ENCODE measurements at places on chromosomes 6 and 20. TPM values are rescaled to one million over a fixed set of nuclear protein-coding genes. Genes with fewer than 3 reads are reported as not detected.

SCUBE3 gene
- total RNA-seq = 3.9 TPM

FILIP1 gene
- 5.3 TPM for total RNA-seq

PPARD gene
- total RNA-seq = 3.5 TPM

HLA-F gene
- 0.92 TPM for total RNA-seq

SYTL3 gene
- total RNA-seq = 2.5 TPM

SH3BGRL2 gene
- 44.3 TPM for total RNA-seq

ISM1 gene
- 2.8 TPM for total RNA-seq

CLPSL2 gene
- not detected for total RNA-seq

TAAR1 gene
- not detected for total RNA-seq

CDH4 gene
- 21.9 TPM for total RNA-seq

PNPLA1 gene
- total RNA-seq = not detected

CD93 gene
- total RNA-seq = 13.6 TPM

SMLR1 gene
- total RNA-seq = not detected

PAK5 gene
- total RNA-seq = 33.0 TPM

MTCH1 gene
- total RNA-seq = 201 TPM

CLIC5 gene
- 6.9 TPM for total RNA-seq

SLC25A27 gene
- 32.1 TPM for total RNA-seq

RAB44 gene
- not detected for total RNA-seq

CYP21A2 gene
- 0.23 TPM for total RNA-seq

LY6G6C gene
- total RNA-seq = not detected

MATN4 gene
- 4.8 TPM for total RNA-seq
